NCI-H1092 (cell line): ENCODE measurements at places on chromosomes 3 and 15.
A peak's percentile ranks its signal among the peaks of the same experiment; 100 is the strongest.

DNA sequence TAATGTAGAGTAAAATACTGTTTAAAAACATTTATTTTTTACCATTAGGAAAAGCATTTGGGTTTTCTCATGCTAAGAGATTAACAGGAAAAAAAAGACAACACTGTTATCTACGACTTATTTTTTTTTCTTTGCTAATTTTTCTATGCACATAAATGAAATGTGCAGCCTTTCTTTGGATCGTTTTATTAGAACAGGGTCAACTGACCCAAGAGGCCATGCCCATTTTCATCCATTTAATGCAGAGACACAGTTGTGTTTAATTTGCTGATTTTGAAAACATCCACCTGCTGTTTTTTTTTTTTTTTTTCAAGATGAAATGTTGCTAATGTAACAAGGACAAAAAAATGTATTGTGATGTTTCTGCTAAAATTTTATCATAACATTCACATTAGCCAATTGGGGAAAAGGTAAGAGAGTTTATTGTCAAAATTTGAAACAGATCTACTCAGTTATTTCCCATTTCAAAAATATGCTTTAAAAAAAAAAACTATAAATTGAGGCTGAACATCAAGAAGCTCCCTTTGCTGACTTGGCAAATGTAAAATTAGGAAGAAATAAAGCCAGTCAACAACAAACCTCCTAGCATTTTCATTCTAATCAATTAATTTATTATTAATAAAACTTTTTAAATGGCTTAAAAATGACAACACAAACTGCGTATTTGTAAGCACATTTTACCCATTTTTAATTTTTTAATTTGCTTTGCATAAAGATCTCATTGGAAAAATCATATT is 485.2 kb downstream of the ROBO2 start:
- DNase-seq = no peak

- DNase-seq = no peak
Observed at GRCh38 chr15:76460347-76460746, 123.8 kb downstream of the ISL2 start.

GRCh38 chr15:22981051-22981840 is 1.1 kb upstream of the CYFIP1 start:
- DNase-seq = no peak

- DNase-seq = no peak
Observed at GRCh38 chr3:197901626-197902025, 48.4 kb upstream of the RPL35A start.

DNA sequence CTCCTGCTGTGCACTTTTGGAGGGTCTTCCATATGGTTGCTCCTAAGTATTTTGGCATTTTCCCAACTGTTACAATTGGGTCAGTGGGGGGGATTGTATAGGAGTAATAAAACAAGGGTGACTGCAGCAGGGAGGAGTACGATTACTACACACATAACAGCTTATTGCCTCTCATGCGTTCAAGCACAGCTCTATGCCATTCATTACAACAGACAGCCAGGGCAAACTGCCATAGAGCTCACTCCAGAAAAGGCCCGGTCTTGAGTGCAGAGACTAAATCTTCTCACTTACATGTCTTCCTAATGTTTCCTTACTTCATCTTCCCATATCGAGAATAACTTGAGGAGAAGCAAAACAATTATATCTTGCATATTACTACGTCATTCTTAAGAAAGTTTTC is 1.4 kb upstream of the CHMP2B start:
- DNase-seq = peak; percentile 26

GRCh38 chr15:70876011-70876410 is 16.2 kb downstream of the THAP10 start:
- no peak for DNase-seq

- no peak for DNase-seq
Observed at GRCh38 chr3:115428841-115429240, 194.5 kb upstream of the GAP43 start.

- DNase-seq = no peak
Observed at GRCh38 chr3:155313300-155313699, 19.8 kb upstream of the STRIT1 start.

DNA sequence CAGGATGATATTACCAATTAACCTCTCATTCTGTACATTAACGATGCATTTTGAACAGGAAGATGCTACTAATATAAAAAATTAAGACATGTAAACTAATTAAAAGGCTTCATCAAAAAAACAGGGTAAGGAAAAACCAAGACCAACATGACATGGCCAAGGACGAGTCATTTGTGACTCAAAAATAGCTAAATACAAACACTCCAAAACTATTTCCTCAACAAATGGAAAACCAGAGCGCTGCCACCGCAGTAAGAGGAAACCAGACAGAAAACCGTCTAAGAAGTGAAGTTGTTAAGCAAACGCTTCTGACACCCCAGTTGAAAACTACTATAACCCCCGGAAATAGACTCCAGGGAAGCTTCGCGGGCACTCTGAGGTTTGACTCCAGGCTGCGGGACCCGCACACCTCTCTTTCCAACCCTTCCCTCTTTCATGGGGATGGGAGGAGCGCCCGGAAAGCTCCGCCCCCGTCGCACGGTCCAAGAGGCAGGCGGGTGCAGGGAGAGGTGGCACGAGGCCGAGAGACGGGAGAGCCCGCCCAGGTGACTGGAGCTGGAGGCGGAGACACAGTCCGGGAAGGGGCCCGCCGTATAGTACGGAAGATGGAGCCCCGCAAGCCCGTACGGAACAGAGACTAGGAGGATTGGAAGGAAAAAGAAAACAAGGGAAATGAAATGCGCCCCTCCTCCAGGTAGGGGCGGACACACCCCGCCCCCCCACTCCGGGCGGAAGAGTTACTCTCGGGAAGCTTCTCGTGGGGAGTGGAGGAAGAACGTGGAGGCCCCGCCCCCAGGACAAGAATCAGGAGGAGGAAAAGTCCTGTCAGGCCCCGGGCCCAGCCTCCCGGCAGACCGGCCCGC is 708 bp downstream of the DCAF1 start:
- DNase-seq = peak; percentile 73

GRCh38 chr3:173644086-173645082 is 246.8 kb downstream of the NLGN1 start:
- no peak for DNase-seq

- no peak for DNase-seq
Observed at GRCh38 chr3:122387709-122388108, 3.7 kb downstream of the FAM162A start.
